Foreskin fibroblast (primary cell): ENCODE measurements at places on chromosomes 3 and 15.

- DNase-seq, result peak; percentile 73
Observed at GRCh38 chr3:76131396-76132153, 346.2 kb upstream of the ZNF717 start.

DNA sequence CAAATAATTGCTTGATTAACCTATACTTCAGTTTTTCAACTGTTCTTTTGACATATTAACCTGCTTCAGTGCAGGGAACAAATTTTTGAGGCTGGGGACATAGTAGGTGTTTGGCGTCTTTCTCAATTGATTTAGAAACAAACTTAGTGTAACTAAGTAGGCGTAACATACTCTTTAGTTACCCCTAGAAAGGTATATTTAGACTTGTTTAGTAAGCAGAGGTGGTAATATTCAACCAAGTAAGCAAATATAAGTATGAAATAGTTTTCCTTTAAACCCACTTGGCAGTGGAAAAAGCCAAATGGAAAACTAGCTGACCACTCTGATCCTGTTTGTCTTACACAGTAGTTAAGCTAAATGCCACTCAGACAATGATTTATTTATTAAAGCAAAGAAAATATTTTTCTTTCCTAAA lies 113.2 kb downstream of the MBNL1 start:
- no peak for DNase-seq

DNA sequence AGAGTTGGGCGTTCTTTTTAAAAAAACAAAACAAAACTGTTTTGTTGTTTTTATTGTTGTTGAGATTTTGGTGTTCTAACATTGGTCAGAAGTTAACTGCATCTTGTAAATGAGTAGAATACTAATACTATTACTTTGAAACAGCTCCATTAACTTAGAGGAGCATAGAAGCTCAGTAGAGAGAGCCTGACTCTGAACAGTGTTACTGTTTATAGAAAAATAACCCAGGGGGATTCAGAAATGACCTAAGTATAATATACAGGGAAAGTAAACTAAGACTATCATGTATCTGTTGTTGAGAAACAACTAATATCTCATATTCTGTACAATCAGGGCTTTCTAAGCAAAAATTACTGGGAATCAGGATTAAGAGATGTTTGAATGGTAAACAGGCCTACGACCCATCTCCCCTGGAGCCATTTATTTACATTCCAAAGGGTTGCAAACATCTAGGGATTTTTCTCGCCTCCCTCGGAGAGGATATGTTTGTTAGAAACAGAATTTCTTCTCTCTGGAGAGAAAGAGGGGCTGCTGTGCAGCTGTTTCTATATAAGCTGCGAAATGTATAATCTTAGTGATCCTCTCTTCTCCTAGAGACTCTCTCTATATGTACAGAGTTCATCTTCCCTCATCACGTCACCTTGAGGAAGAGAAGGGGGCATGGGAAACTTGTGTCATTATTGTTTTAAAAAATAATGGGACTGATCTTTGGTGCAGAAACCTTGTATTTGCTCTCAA lies 827.5 kb upstream of the DPPA4 start:
- no peak for DNase-seq

DNA sequence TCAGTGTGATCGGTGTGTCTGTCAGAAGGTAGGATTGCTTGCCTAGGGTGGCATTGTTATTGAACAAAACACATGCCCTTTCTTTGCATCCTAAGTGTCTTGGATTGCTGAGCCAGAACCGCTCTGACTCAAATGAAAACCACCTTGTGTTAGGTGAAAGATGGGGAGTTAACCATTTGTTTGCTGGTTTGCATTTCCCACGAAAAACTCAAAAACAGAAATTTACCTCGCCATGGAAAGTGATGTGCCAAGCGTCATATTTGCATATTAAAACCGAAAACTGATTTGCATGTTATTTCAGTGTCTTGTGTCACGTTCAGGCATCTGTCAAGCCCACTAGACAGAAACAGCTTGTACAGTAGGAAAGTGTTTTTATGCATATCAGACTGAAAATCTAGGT lies 474.6 kb upstream of the TPRG1 start:
- no peak for DNase-seq

GRCh38 chr15:62453981-62454380 lies 288.9 kb upstream of the C2CD4B start:
- DNase-seq, result peak; percentile 74

GRCh38 chr3:82265747-82266146 lies 504.3 kb upstream of the GBE1 start:
- DNase-seq, result no peak

DNA sequence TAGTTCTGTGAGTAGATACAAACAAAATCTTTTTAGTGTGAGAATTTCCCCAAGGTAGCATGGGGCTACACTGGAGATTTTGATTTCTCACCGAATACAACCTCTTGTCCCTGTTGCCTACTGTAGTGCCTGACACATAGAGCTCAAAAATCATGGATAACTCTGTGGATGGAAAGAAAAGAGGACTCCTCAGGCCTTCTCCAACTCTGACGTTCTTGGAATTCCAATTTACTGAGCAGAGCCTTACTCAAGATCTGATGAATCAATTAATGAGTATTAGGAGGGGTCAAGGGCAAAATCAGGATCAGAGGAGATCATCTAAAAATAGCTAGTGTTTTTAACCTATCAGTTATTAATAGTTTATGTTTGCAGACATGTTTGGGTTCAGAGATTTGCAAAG lies 46.7 kb upstream of the PYDC2 start:
- DNase-seq, result peak; percentile 46

DNA sequence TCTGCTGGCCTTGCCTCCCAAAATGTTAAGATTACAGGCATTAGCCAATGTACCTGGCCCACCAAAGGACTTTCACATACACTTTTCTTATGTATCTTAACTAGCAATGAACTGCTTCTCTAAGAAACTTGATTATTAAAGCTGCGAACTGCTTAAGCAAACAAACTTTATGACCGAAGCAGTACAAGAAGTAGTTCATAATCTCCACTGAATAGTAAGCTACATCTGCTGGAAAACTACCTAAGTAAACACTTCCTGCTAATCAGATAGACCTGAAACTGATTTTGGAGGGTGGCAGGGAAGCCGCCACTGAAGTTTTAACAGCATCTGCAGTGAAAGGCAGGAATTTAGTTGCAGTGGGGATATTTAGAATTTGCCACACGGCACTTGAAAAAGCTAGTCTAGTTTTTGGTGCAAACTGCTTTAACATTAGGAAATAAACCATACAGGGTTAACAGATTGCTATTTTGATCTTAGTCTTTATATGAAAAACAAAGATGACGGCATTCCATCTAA lies 8.1 kb downstream of the HYPK start:
- no peak for DNase-seq

- no peak for DNase-seq
Observed at GRCh38 chr3:17840126-17840525, 97.7 kb upstream of the TBC1D5 start.
